ENCODE measurements at places on chromosomes 12 and 14.

GRCh38 chr12:91870872-91871707, 274.6 kb downstream of the BTG1 start:
- DNase-seq = no peak

- DNase-seq = no peak
Measured at GRCh38 chr12:106144847-106145246, 6.1 kb upstream of the NUAK1 start.

GRCh38 chr14:99134516-99135046, 137.4 kb downstream of the BCL11B start:
- no peak for DNase-seq

DNA sequence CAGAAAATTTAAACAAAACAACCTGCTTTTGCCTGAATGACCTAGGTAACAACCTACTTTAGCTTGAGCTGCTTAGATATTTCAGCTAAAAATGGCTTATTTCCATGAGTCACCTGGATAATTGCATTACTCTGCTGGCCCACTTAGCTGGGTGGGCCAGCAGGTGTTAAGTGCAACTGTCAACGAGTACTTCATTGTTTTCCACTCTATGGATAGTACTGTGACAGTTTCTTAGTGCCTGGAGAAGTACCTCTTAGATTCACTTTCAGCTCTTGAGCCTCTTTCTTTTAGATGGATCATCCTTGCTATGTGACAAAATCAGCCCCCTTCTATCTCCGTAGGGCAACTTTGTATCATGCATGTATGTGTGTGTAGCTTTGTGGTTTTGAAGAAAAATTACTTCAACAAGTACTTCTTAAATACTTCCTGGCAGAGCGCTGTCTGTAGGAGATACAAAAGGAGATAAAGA, 368.2 kb upstream of the ATP2B1 start:
- DNase-seq = no peak

GRCh38 chr14:47252802-47253201, 422.6 kb downstream of the MDGA2 start:
- DNase-seq = no peak

DNA sequence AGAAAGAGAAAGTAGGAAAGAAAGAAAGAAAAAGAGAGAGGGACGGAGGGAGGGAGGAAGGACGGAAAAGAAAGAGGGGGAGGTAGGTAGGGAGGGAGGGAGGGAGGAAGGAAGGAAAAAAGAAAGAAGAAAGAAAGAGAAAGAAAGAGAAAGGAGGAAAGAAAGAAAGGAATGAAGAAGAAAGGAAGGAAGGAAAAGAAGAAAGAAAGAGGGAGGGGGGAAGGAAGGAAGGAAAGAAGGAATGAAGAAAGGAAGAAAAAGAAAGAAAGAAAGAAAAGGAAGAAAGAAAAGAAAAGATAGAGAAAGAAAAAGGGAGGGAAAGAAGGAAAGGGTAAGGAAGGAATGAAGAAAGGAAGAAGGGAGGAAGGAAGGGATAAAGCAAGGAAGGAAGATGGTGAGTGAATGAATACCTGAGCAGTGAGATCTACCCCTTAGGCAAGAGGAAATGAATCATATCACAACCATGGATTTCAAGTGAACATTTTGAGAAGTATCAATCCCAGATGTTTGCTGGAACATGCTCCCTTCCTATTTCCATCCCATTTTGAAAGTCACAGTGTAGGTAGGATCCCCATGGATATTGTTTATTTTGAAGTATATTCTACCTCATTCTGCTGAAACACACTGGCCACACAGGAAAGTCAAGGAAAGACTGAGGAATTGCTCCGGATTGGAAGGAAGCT, 639.4 kb upstream of the TBX3 start:
- no peak for DNase-seq

DNA sequence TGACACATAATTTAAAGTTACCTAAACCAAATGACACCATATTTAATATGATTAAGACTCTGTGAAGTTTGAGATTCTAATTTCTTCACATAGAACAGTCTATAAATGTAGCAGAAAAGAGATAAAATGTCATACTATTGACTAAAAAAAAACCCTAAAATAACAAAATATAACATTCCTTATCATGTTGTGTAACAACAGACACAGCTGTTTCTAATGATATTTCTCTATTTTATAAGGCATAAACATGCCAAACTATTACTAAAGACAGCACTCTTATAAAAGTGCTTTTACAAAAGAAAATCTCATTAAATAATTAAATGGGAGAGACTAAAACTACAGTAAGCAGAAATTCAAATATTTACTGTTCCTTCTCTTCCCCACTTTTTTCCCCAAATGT, 49.4 kb downstream of the NOVA1 start:
- no peak for DNase-seq

- DNase-seq = no peak
Measured at GRCh38 chr14:51328064-51328771, 88.2 kb downstream of the TMX1 start.

GRCh38 chr14:23548351-23549318, 2.9 kb downstream of the ZFHX2 start:
- DNase-seq = no peak

- no peak for DNase-seq
Measured at GRCh38 chr12:51647647-51648046, 56.6 kb downstream of the SCN8A start.
